ENCODE measurements at places on chromosomes 13 and 19. TPM values are rescaled to one million over a fixed set of nuclear protein-coding genes. Genes with fewer than 3 reads are reported as not detected.

Gene URAD
- not detected for total RNA-seq

Gene ICAM5
- total RNA-seq = 1.2 TPM

Gene ZNF85
- total RNA-seq = 11.4 TPM

Gene CEACAM4
- total RNA-seq = not detected

Gene CABP5
- not detected for total RNA-seq

Gene FSD1
- 7.5 TPM for total RNA-seq

Gene DZIP1
- total RNA-seq = 20.1 TPM

Gene CDC34
- total RNA-seq = 65.8 TPM

Gene ADM5
- 0.63 TPM for total RNA-seq

Gene ADGRE3
- total RNA-seq = not detected

Gene EDDM13
- total RNA-seq = not detected

Gene SELENOW
- total RNA-seq = 62.9 TPM

Gene TNFSF13B
- 5.6 TPM for total RNA-seq

Gene MYBPC2
- not detected for total RNA-seq

Gene ZNF729
- not detected for total RNA-seq

Gene LGALS7B
- not detected for total RNA-seq

Gene SYNGR4
- total RNA-seq = not detected

Gene IL11
- 1.6 TPM for total RNA-seq

Gene KLK6
- not detected for total RNA-seq

Gene RYR1
- under 0.01 TPM for total RNA-seq

Gene KLK1
- total RNA-seq = not detected

Gene MCEMP1
- total RNA-seq = not detected

Gene FFAR1
- not detected for total RNA-seq

Gene TMC4
- 0.27 TPM for total RNA-seq

Gene ICAM1
- 6.5 TPM for total RNA-seq

Gene ZFP14
- 6.6 TPM for total RNA-seq

Gene CCL25
- not detected for total RNA-seq

Gene PLEKHG2
- 14.1 TPM for total RNA-seq

Data from fibroblast of the aortic adventitia (primary cell).